ENCODE measurements at places on chromosomes 2 and 18. TPM values are rescaled to one million over a fixed set of nuclear protein-coding genes. Genes with fewer than 3 reads are reported as not detected.

Gene NTSR2
- not detected for total RNA-seq

DNA sequence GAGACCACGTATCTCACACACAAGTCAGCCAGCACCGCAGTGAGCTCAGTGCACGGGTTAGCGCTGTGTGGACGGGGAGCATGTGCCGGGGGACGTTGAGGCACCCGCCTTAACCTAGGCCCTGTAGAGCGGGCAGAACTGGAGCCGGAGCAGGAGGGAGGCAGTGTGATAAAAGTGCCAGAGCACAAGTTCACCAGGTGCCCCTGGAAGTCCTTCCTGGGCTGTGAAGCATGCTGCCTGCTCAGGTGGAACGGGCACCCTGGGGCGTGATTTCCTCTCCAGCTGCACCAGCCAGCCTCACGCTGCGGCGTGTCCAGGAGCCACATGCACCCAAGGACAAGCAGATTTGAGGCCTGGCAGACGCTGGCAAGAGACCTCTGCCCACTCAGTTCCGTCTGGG lies 50.3 kb downstream of the ITGB1BP1 start:
- no peak for DNase-seq

DNA sequence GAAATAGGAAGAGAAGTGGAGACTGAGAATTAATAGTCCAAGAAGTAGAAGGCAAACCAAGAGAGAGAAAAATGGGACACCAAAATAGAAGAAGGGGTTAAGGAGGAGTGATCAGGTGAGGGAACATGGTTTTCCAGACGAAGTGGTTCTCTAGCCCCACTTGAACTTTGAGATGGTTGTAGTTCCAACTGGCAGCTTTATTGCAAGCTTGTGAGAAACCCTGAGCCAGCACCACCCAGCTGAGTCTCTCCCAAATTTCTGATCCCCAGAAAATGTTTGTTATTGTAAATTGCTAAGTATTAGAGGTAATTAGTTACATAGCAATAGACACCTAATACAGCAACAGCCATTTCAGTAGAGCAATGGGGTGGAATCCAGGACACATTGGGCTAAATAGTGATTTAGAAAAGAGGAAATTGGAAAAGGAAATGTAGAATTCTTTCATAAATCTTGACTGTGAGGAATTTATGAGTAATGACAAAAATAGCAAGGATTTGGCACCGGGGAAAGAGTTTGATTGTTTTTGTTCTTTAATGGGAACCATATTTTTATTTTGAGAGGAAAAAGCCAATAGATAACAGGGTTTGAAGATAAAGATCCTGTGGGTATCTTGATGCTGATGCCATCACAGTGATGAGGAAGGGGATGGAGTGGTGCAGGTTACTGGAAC lies 62.1 kb upstream of the XDH start:
- DNase-seq: peak; percentile 12

Gene TXNDC2
- total RNA-seq: 0.07 TPM

Gene RAD51AP2
- total RNA-seq: 0.10 TPM

- peak; percentile 20 for DNase-seq
These were observed 195.7 kb upstream of the FANCL start for GRCh38 chr2:58436872-58437271.

Gene DLX1
- not detected for total RNA-seq

GRCh38 chr2:218399391-218400166 lies at the start of gene CTDSP1:
TSS of gene CTDSP1 (plus strand) at chr2:218399868. CDS start at chr2:218400091, 223 bp downstream.
- peak; percentile 89 for DNase-seq

DNA sequence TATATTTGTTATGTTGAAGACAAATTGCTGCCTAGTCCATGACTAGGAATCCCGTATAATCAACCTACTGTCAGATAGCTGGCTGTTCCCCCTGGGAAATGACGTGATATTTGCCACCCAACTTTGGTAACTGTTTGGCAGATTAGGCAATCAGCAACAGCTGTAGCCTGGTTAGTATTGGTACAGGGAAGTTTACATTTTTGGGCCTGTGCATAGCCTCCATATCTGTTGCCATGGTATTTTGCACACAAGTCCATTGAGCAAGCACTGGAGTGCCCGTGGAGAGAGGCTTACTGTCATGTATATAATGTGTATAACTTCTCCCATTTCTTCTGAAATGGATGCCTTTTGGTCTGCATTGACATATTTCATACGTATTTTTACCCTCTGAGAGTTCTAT lies 27.7 kb downstream of the BIRC6 start:
- no peak for DNase-seq

- no peak for DNase-seq
These were observed 291.9 kb upstream of the TRIB2 start for GRCh38 chr2:12424809-12425208.

Gene SLC4A3
- 11.2 TPM for total RNA-seq

DNA sequence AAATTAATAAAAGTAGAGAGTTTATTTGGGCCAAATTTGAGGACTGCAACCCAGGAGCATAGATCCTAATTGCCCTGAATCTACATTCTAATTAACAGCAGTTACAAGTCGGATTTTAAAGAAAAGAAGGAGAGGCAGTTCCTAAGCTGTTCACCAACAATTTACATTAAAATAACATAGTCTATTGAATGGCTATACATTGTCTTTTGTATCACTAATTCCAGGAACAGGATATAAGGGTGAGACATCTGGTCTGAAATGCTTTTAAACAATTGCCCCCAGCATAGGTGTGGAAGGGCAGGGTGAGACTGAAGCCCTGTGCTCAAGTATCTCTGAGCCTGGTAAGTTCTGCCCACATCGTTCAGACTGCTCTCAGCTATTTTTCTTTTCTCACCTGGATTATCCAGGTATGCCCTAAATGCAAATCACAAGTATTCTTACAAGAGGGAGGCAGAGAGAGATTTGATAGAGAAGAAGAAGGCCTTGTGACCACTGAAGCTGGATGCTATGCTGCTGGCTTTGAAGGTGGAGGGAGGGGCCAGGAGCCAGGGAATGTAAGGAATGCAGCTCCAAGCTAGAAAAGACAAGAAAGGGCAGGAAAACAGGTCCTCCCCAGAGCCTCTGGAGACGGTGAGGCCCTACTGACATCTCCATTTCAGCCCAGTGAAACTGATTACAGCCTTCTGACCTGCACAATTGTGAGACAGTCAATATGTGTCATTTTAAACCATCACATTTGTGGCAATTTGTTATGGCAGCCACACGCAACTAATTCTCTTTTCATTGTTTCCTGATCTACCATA lies 189.4 kb upstream of the ARL4C start:
- peak; percentile 73 for DNase-seq

- DNase-seq: no peak
These were observed 50.0 kb upstream of the GPR39 start for GRCh38 chr2:132366421-132367180.

Gene PGAP1
- 22.8 TPM for total RNA-seq

Gene GPR75
- 5.0 TPM for total RNA-seq

GRCh38 chr2:96963316-96963715 lies 23.1 kb downstream of the FAM178B start:
- DNase-seq: no peak

- no peak for DNase-seq
These were observed 9.0 kb downstream of the STEAP3 start for GRCh38 chr2:119232666-119232993.

Gene WIPF1
- total RNA-seq: 25.1 TPM

Gene GALNT13
- total RNA-seq: 2.0 TPM

DNA sequence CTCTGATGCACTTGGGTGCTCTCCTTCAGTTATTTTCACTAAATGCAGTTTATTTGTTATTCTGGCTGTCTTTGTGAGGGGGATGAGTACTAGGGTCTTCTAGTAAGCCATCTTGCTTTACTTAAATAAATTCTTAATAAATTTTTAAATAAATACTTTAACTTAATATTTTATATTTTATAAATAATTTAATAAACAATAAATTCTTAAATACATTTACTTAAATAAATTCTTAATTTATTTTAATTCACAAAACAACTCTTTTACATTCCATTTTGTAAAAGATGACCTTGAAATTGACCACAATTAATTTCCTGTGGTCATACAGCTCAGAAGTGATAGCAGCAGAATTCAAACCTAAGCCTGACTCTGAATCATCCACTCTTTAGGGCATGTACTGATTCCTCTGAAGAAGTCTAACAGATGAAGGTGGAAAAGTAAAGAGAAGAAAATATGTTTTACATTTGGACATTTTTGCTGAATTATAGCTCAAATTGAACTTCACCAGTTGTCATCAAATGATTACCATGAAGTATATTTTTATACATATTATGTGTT lies 28.8 kb downstream of the MYL1 start:
- no peak for DNase-seq

DNA sequence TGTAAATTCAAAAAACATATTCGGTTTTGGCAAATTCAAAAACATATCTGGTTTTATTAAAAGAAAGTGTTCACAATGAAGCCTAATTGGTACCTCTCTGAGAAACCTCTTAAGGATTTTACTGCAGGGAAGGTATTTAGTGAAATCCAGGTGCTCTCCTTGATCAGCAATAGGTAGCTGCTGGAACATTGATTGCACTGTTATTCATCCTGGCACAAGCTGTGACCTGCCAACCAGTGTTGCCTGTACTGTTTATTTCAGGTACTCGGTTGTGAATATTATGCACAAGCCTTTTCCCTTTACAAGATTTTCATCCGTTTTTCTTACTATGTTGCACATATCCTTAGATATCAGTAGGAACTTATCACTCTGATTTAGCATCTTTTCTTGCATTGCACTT lies 155.8 kb upstream of the ZEB2 start:
- no peak for DNase-seq

DNA sequence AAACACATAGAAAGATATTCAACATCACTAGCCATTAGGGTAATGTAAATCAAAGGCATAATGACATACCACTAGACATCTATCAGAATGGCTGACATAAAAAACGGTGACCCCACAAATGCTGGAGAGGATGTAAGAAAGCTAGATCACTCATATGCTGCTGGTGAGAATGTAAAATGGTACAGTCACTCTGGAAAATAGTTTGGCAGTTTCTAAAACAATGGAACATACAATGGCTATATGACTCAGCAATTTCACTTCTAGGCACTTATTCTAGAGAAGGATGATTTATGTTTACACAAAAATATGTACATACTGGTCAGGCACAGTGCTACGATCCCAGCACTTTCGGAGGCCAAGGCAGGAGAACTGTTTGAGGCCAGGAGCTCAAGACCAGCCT lies 87.3 kb downstream of the COLEC12 start:
- peak; percentile 58 for DNase-seq

DNA sequence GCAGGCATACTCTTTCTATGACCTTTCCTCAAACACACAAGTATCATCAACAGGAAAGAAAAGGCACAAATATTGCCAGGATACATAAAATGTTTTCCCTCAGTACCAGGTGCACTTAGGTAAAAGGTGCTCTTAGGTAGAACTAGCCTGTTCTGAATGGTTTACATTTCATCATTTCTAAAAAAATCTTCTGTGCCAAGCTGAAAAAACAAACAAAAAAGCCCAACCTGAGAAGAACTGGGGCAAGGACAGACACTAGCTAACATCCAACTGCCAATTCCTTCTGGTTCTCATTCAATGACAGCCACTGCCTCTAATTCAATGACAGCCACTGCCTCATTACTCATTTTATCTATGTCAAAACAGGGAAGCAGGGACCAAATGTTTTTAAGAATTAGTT lies 68.5 kb downstream of the SPIRE1 start:
- no peak for DNase-seq

DNA sequence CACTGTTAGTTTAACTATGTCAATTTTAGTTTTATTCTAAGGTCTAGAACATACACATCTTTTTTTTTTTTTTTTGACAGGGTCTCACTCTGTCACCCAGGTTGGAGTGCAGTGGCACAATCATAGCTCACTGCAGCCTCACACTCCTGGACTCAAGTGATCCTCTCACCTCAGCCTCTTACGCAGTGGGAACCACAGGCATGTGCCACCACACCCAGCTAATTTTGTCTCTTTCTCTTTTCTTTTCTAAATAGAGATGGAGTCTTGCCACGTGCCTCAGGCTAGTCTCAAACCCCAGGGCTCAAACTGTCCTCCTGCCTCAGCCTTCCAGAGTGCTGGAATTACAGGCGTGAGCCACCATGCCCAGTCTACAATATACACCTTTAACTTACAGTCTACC lies 69.5 kb upstream of the CHRNA1 start:
- no peak for DNase-seq

Gene DES
- 5.2 TPM for total RNA-seq

GRCh38 chr2:10410001-10410822 lies 37.9 kb downstream of the ODC1 start:
- peak; percentile 66 for DNase-seq

Gene B3GNT7
- 1.7 TPM for total RNA-seq

- no peak for DNase-seq
These were observed 330.6 kb downstream of the CYRIA start for GRCh38 chr2:16334886-16335603.

DNA sequence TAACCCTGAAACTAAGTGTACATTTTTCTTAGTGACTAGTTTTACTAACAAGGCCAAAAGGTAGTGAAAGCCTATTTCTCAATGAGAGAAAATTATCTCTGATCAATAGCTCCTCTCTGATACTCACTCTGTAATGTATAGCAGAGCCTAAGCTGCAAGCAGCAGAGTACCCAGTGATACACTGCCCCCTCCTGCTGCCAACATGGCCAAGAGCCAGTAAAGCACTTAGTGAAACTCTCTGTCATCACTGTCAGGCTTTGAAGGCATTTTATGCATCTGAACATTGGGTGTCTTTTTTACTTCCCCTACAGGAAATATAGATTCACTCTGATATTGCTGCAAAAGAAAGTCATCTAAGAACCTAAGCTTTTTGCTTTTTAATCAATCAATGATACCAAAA lies 784.1 kb upstream of the CDH7 start:
- DNase-seq: no peak

Gene LIMS3
- 3.2 TPM for total RNA-seq

Gene MYOM1
- 0.57 TPM for total RNA-seq

DNA sequence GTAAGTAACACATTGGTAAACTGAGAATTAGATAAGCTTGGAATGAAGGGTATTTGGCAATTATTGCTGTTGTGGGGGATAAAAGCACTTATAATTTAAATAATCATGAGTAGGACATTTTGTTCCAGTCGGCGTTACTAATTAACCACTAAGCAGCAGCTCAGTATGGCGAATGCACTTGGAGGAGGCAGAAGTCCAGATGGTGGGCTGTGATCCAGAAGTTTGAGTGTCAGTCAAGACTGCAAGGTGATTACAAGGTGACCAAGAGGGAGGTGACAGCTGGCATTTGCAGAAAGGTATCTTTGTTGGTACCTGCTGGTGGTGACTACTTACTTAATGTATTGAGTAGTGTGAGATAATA lies 643.6 kb upstream of the FAM98A start:
- DNase-seq: no peak
